ENCODE measurements at places on chromosomes 16 and 17.

GRCh38 chr16:84940670-84941551 lies 70.4 kb downstream of the ZDHHC7 start:
- DNase-seq, result no peak

GRCh38 chr17:51228161-51228560 lies 31.7 kb downstream of the MBTD1 start:
- DNase-seq, result no peak

DNA sequence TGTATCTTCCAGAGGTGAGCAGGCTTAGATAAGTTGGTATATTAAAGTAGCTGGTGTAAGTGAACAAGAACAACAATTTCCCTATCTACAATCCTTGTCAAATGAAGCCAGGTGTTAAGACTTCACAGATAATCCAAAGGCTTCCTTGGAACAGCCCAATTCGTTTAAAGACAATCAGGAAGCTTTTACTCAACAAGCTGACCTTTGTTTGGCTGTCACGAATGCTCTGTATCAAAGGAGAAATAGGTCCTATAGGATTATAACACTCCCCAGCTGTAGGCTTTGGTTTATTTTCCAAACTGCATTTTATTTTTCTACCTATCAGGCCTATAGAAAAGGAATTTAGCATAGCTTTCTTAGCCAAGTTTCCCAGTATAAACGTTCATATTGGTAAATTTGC lies 766.5 kb upstream of the GOT2 start:
- DNase-seq, result no peak

DNA sequence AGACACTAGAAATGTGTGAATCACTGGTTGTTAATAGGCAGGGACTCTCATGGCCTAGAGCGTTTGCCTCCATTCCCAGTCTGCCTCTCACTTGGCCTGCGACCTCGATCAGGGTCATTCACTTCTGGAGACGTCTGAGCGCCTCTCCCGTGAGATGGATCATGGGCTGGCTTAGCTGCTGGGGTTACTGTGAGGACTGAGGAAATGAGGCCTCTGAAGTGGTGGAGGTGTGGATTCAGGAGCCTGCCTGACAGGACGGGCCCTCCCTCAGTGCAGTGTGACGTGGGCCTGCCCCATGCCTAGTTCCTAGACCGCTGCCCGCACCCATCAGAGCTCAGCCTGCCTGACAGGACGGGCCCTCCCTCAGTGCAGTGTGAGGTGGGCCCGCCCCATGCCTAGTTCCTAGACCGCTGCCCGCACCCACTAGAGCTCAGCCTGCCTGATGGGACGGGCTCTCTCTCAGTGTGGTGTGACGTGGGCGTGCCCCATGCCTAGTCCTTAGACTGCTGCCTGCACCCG lies 61.9 kb downstream of the BANP start:
- DNase-seq, result no peak

- no peak for DNase-seq
These were observed 34.1 kb upstream of the HELZ start for GRCh38 chr17:67279115-67279514.

GRCh38 chr16:4358831-4359561 lies 7.9 kb upstream of the PAM16 start:
- DNase-seq, result no peak

GRCh38 chr17:64648234-64648633 lies 13.9 kb downstream of the SMURF2 start:
- no peak for DNase-seq

- DNase-seq, result no peak
These were observed 25.3 kb downstream of the NXPH3 start for GRCh38 chr17:49600949-49601348.

GRCh38 chr16:921321-921905 lies 49.4 kb downstream of the LMF1 start:
- DNase-seq, result no peak

- DNase-seq, result no peak
These were observed 43.4 kb upstream of the PRSS54 start for GRCh38 chr16:58338205-58338604.

DNA sequence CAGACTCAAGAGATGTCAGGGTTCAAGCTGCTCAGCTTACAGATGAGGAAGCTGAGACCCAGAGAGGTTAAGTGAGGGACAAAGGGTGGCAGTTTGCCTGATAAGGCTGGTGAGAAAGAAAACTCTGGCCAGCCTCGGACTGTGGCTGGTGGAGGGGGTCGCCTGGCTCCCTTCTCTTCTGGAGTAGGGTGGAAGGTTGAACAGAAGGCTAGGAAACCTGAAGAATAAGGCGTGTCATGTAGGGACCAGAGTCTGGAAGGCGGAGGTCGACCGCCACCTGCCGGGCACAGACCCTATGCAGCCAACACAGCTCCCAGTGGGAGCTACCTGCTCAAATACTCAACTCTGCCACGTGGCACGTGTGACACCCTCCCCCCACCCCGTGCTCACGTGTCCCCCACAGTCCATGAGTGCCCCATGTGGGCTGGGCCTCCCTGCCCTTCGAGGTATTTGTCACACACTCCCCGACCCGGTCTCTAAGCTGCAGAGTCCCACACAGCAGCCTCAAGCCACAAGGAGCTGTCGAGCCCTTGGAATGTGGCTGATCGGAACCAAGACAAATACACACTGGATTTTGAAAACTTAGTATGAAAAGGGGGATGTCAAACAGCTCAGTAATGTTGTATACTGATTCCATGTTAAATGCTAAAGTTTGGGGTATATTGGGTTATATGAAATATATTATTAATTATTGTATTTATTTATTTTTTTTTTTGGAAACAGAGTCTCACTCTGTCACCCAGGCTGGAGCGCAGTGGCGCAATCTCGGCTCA lies 11.8 kb downstream of the HID1 start:
- DNase-seq, result no peak

DNA sequence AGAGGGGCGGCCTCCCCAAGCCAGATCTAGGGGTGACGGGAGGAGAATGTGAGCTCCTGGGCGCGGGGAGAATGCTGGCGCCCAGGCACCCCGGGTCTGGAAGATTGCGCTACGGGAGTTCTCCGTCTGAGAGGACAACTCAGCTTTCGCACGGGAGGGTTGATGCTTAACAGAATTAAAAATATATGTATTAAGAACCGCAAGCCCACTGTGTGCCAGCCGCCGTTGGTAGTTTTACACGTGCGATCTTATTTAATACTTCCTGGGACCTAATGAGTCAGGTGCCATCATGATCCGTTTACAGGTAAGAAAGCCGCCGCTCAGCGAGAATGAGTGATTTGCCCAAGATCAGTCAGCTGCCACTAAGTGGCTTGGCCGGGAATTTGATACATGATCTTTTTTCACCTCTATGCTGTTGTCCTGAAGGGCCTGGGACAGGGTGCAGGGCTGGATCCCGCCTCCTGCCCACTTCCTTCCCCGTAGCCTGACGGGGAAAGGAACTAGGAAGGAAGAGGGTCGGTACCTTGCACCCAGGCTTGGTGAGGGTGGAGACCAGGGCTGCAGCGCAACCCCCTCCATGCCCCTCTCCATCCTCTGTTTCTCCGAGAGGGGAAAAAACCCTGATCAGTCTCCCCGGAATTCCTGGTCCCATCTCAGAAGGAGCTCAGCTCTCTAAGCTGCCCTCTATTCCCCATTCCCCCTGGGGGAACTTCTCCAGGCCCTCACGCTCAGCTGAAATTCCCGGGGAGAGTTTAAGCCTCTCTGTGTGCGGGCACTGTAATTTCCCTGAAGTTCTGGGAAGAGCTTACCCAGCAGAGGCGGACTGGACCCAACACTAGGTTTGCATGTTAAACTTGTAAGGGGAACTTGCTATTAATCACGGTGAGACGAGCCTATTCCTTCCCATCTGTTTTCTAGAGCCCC lies 983 bp downstream of the VAT1L start:
- no peak for DNase-seq

DNA sequence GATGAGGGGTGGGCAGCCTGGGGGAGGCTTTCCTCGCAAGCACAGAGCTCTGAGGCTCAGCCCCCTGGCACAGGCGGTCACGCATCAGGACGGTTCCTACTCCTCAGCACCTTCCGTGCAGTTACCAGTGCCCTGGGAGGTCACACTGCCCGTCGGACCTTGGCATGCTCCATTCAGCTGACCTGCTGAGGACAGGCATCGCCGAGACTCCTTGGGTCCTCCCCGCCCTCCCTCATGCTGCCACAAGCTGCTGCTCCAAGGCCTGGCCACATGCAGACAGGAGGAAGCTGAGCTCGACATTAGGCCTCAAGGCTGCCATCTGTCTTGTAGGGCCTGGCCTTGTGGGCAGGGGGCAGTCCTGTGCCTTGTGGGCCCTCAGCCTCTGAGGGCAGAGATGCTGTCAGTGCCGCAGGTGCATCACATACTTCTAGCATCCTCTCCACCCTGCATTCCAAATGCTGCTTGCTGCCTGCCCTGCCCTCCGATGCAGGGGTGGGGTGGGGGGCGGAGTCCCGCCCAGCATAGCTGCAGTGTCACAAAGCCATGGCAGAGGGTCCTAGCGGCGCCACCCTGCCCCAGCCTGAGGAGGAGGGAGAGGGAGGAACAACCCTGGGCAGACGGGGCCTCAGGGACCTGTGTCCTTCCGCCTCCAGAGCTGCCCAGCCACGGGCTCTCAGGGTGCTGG lies 9.3 kb downstream of the C16orf90 start:
- no peak for DNase-seq

- DNase-seq, result no peak
These were observed 190.6 kb downstream of the CYLD start for GRCh38 chr16:50932348-50932935.

GRCh38 chr17:75688209-75688825 lies 21.2 kb downstream of the SAP30BP start:
- DNase-seq, result no peak

- DNase-seq, result peak; percentile 10
These were observed 56.3 kb downstream of the LMF1 start for GRCh38 chr16:914440-914839.

DNA sequence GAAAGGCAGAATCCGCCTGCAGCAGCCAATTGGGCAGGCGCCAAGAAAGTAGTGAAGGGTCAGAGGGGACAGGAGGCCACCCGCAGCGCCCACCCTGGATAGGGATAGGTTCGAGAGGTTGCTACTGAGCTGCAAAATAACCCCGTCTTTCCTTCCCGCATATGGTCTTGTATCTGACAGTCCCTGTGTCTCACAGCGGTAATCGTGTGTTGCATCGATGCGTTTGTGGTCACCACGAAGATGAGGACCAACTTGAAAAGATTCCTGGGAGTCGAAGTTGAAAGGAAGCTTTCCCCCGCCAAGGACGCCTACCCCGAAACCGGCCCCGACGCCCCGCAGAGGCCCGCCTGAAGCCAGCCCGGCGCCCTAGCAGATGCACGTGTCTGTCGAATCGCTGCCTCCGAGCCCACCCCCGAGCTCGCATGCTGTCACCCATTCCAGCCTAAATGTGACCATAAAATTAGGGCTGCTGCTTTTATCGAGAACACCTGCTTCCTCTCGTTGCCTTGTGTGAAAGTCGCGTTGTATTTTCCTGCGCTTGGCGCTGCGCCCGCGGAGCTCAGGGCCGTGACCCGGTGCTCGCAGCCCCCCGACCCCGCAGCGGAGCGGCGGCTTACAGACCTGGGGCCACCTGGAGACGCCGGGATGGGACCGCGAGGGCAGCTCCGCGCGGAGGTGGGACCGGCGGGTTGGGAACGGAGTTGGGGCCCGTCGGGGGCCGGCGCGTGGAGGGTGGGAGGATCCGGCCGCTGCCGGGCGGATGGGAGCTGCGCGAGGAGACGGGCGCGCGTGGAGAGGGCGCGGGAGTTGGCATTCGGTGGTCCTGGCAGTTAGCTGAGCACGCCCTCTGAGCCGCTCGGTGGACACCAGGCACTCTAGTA lies at the start of gene CMTM2:
CMTM2 (plus strand) TSS at position 813 of the 881 bp plus-strand sequence. CDS start 145 bp downstream, outside the sequence.
- DNase-seq, result no peak

- no peak for DNase-seq
These were observed 36.5 kb downstream of the HOXB1 start for GRCh38 chr17:48494335-48494734.

- no peak for DNase-seq
These were observed 17.4 kb downstream of the CYB5D2 start for GRCh38 chr17:4160294-4160859.

- no peak for DNase-seq
These were observed 10.4 kb upstream of the SLC47A2 start for GRCh38 chr17:19726631-19727376.

DNA sequence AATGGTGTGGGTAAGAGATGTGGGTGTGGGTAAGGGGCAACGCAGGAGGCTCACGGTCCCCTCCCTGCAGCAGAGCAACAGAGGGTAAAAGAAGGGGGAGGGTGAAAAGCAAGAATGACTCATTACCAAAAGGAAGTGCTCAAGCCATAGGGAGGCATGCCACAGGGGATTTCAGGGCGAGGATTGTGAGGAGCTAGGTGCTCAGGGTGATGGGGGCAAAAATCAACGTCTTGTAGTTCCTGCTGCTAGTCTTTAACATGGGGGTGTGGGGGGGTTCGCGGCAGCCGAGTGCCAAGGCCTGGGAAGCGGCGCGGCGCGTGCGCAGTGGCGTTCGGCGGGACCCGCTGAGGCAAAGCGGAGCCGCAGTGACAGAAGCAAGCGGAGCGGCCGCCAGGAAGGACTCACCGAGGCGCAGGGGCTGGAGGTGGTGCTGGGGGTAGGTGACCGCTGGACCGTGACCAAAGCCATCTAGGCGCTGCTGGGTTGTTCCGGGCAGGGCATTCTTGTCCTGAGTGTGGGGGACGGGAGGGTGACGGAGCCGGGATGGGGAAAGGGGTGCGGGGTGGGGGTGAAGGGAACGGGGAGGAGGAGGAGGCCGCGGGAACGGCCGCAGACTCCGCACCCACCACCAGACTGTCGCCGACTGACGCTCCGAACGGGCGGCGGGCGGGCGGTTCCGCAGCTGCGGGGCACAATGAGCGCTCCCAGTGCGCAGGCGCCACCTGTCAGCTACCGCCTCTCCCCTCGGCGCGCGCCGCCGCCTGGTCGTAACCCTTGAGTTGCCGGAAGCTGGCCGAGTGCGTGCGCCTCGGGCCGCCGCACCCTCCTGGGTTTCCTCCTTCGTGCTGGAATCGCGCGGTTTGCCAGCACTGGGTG lies at the start of gene SSH2:
SSH2 (minus strand) TSS at position 696 of the 876 bp plus-strand sequence; CDS start at position 468, 228 bp downstream.
- peak; percentile 31 for DNase-seq

- DNase-seq, result no peak
These were observed 6.4 kb upstream of the ITGAX start for GRCh38 chr16:31348579-31348978.
